SW480 (cell line): ENCODE measurements at places on chromosomes 5 and 9.

GRCh38 chr9:90925581-90926257 is 124.1 kb downstream of the SYK start:
- DNase-seq: no peak

DNA sequence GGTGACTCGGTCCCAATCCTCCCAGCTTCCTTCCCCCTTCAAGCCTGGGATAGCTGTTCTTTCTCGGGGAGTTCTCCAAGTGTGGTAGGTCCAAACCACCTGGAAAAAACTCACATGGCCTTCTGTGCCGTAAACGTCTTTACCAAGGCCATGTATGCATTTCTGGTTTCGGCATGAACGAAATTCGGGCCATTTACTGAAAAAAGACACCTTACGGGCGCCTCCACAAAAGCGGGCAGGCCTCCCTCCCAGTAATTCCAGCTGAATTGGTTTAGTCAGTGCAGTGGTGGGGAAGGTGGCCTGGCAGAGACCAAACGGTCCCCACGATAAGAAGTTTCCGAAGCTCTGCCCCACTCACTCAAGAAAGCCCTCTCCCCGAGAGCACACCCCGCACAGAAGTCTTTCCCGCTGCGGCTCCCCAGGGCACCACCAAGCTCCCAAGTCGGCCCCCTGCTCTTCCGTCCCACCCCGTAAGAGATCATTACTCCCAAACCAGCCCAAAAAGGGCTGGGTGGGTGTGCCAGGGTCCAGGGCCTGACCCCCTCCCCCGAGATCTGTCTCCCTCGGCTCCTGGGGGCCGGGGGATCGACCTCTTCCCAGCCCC is 86.3 kb upstream of the MELK start:
- peak; percentile 20 for DNase-seq

DNA sequence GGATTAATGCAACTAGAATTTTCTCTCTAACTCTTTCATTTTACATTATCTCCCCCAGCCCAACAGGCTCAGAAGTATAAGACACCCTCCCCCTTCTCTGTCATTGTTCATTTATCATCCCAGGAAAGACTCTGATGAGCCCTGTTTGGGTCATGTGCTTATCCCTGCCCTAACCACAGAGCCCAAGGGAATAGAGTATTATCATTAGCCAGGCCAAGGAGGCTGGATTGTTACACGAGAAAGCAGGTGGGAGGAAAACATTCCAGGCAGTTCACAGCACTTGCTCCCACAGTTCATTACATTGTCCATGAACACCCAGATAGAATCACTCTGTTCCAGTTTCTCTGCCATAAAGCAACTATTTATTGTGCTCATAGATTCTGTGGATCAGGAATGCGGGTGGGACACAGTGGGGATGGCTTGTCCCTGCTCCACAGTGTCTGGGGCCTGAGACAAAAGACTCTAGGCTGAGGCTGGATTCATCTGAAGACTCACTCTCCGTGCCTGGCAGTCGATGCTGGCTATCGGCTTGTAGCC is 59.5 kb upstream of the TMEM215 start:
- DNase-seq: no peak

GRCh38 chr5:67089200-67089725 is 107.3 kb downstream of the CD180 start:
- DNase-seq: no peak

- no peak for DNase-seq
Measured at GRCh38 chr5:113122053-113122452, 145.5 kb downstream of the DCP2 start.

DNA sequence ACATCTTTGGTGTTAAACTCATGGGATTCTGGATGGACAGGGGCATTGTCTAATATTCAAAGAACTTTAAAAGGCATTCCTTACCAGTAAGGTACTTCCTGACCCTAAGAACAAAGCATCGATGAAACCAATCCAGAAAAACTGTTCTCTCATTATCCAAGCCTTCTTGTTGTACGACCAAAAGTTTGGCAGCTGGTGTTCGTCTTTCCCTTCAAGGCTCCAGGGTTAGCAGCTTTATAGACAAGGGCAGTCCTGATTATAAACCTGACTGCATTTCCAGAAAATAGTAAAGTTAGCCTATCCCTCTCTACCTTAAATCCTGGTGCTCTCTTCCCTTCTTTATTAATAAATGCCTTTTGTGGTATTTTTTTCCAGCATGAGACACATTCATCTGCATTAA is 149.4 kb upstream of the MRPS30 start:
- DNase-seq: no peak

DNA sequence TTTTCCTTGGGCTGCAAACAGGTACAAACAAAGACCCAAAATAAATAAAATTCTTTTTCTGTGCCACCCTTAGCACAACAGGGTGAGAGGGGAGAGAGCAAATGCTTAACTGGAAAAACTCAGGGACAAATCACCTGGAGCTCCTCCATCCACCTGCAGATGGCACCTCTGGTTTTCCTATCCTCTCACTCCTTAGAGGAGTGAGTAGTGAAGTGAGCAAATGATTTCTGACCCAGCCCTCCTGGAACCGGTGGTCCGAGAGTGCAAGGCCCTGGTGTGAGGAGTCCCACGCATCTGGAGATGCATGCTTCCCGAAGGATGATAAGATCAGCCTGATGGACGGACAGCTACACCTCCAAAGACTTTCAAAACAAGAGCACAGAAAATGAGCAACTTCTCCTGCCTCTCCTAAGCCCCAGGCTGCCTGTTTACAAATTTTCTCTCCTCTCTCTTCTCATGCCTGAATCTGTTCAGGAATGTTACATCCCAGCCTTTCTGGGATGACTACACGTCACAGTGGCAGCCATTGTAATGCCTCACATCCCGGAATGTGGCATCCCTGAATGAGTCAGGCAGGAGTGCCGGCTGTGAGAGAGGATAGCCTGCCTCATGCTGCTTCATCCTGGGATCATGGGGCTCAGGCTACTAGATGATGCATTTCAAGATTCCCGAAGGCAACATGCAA is 86.4 kb downstream of the ADRB2 start:
- peak; percentile 92 for DNase-seq

- no peak for DNase-seq
Measured at GRCh38 chr9:21114311-21114710, 27.3 kb downstream of the IFNW1 start.

DNA sequence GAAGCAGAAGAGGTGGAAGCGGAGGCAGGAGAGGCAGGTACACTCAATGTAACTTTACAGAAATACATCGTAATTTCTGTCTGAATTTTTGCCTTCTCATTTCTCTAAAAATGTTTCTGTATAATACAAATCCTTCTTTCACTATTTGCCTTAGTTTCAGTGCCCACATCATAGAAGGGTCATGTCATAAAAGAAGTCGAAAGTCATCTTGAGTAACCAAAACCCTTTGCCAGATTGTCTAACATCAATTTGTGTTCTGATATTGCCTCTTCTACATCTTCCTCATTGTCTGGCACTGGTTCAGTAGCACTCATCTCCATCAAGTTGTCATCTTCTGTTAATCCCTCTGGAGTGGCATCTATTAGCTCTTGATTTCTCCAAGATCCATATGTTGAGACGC is 6.2 kb upstream of the CYFIP2 start:
- no peak for DNase-seq

GRCh38 chr9:69976152-69976551 is 67.5 kb upstream of the MAMDC2 start:
- peak; percentile 41 for DNase-seq

DNA sequence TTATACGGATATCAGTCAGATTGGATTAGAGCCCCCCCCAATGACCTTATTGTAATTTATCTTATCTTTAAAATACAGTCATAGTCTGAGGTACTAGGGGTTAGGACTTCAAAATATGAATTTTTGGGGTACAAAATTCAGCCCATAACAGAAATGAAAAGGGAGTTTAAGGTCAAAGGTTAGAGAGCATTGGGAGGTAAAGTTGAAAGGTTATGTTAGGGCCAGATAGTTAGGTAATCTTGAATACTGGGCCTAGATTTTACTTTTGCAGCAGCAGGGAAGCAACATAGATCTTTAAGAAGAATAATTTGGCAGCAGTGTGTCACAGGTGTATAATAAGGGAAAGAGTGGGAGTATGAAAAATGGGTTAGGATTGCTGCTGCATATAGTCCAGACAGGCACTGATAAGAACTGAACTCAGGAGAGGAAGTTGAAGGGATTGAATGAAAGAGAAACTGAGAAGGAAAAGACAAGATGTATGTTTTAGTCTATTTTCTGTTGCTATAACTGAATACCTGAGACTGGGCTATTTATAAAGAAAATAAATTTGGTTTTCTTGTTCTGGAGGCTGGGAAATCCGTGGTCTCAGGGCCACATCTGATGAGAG is 10.7 kb upstream of the GCNT4 start:
- no peak for DNase-seq

DNA sequence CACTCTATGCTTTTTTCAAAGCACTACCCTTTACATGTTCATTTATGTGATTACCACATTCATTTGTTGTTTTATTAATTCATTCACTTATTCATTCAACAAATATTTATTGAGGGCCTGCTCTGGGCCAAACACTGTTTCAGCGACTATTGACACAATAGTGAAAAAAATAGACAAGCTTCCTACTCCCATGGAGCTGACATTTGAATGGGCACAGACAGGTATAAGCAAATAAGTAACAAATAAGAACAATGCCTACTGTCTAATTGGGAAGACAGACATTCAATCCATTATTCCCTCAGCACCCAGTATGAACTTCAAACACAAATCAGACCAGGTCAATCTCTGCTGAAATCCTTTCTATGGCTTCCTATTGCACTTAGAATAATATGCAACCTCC is 156.9 kb upstream of the NR3C1 start:
- no peak for DNase-seq

GRCh38 chr5:56962286-56962685 is 10.4 kb upstream of the MIER3 start:
- DNase-seq: no peak

- DNase-seq: no peak
Measured at GRCh38 chr9:3868466-3868865, 342.7 kb upstream of the RFX3 start.

- no peak for DNase-seq
Measured at GRCh38 chr9:116390303-116391228, 237.0 kb downstream of the PAPPA start.

DNA sequence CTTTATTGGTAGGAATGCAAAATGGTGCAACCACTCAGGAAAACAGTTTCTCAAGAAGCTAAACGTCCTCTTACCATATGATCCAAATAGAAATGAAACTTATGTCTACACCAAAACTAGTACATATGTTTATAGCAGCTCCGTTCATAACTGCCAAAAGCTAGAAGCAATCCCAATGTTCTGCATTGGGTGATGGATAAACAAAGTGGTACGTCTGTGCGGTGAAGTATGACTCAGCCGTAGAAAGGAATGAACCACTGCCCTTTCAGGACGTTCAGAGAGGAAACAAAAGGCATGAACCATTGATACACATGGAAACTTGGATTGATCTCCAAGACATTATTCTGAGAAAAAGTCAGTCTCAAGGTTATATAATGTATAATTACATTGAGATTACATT is 27.6 kb downstream of the HNRNPH1 start:
- DNase-seq: no peak

- no peak for DNase-seq
Measured at GRCh38 chr5:38642189-38642911, 85.9 kb upstream of the LIFR start.

DNA sequence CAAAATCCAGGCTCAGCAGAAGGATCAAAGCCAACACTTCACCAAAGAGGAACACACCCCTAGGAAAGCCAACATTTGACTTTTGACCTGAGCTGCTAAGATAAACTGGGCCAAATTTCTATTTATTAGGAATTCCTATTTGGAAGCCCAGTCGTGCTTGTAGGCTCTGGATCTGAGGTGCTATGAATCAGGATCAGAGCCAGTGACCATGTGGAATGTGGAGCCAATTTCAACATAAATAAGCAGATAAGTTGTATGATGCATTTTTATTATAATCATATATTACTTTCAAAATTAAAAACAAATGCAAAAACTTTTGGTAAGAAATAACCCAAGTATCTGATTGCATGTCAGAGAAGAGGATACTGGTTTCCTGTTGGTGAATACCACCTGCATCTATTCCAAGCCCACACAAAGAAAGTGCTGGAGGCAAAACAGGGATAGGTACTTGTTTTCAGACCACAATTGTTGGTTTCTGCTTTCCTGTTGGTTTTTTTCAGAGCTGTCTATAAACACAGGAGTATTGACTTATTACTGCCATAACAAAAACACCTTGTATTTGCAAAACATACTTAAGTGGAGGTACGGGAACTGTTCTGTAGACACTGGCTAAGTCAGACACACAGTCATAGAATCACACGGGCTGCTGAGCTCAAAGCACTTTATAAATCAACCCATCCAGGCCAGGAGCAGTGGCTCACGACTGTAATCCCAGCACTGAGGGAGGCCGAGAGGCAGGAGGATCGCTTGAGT is 52.8 kb downstream of the ARL15 start:
- DNase-seq: no peak

- DNase-seq: no peak
Measured at GRCh38 chr5:14209222-14209822, 66.2 kb downstream of the TRIO start.

DNA sequence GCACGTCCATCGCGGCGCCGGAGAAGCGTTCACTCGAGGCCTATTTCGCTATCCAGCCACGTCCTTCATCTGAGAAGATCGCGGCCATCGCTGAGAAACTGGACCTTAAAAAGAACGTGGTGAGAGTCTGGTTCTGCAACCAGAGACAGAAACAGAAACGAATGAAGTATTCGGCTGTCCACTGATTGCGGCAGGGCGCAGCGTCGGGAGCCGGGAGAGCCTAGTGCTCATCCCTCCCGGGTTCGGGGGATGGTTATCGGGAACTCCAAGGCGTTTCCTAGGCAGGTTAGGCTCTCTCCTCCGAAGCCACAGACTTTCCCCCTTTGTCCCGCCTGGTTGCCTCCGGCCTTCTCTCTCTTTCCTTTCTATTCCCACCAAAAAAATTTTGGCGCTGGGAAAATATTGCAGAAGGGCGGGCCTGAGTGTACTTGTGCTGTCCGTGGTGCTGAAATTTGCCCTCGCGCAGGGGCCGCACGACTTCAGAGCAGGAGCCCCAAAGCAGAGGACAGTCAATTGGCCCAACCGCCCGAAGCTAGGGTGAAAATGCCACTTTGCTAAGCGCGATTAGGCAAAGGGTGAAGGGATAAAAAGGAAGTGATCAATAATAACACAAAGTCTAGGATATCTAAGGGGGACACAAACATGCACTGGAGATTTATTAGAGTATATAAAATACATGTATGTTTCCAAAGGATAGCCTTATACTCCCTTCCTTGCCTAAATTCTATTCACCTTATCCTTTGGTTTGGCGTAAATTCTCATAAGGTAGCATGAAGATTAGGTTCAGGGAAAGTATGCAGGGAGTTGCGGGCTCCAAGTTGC is 1.8 kb downstream of the POU4F3 start:
- DNase-seq: no peak

- DNase-seq: no peak
Measured at GRCh38 chr5:10627160-10627701, 63.4 kb downstream of the ANKRD33B start.
